ENCODE measurements at places on chromosomes 7 and 10.

- DNase-seq = no peak
These were observed 1.7 kb downstream of the SH2B2 start for GRCh38 chr7:102288285-102288930.

DNA sequence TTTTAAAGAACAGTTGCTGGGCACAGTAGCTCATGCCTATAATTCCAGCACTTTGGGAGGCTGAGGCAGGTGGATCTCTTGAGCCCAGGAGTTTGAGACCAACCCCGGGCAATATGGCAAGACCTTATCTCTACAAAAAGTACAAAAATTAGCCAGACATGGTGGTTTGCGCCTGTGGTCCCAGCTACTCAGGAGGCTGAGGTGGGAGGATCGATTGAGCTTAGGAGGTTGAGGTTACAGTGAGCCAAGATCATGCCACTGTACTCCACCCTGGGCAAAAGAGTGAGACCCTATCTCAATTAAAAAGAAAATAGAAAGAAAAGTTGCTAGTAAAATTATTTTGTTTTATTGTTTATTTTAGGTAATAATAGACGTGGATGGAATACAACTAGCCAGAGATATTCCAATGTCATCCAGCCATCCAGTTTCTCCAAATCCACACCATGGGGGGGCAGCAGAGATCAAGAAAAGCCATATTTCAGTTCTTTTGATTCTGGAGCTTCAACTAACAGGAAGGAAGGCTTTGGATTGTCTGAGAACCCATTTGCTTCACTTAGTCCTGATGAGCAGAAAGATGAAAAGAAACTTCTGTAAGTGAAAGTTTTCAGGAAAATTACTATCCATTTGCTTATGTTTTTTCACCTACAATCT is 3.0 kb downstream of the NUP42 start:
- DNase-seq = peak; percentile 49

- DNase-seq = no peak
These were observed 83.9 kb downstream of the PIP4K2A start for GRCh38 chr10:22630234-22631174.

- DNase-seq = no peak
These were observed 9.6 kb downstream of the SAMD9L start for GRCh38 chr7:93138576-93138975.

GRCh38 chr7:149599636-149600206 is 102.1 kb upstream of the ZNF746 start:
- no peak for DNase-seq

GRCh38 chr10:128867210-128867609 is 599.8 kb upstream of the MGMT start:
- DNase-seq = no peak

DNA sequence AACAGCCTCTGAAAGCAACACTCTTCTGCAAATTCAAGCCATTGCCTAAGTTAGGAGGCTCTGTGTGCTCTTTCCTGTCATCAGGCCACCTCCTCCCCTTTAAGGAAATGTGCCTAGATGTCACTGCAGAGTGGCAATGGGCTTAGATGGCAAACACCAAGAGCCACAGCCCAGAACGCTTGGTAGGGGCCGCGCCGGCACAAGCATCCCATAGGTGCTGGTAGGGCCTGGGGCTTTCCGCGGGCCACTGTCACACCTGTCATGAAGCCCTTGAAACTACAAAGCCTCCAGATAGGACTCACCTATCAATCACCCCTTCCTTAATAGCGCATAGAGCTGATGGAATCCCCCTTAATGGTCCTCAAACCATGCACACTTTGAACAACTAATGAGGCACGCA is 299.9 kb downstream of the GRID1 start:
- DNase-seq = no peak

- no peak for DNase-seq
These were observed 332.0 kb upstream of the FZD1 start for GRCh38 chr7:90931986-90932916.

- no peak for DNase-seq
These were observed 92.4 kb downstream of the CXCL12 start for GRCh38 chr10:44292390-44293002.

DNA sequence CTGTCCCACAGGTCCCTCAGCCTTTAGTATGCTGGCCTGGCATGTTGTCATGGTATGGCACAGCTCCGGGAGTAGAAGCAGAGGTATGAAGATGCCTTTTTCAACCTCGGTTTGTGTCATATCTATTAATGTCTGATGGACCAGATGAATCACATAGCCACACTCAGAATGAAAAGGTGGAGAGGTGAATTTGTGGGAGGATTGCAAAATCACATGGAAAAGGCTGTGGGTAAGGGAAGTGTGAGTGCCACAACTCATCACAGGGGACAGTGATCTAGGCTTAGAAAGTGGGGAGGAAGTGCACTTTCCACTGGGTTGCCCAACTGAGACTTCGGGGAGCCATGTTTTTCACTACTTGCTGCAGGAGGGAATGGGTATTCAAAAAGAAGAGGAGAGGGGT is 190.7 kb downstream of the WDR11 start:
- DNase-seq = no peak

DNA sequence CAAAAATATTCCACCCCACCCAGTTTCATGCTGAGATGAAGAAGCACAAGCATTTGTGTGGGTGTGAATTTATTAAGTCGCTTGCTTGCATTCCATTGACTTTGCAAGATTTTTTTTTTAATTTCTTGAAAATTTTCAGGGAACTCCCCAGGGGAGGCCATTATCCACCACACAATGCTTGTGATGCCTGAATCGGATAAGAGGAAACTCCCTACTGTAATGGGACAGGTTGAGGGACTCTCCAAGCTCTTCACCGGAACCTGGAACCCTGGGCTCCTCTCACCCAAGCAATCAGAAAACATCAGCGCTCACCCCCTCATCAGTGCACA is 153.6 kb upstream of the ZMIZ1 start:
- no peak for DNase-seq

DNA sequence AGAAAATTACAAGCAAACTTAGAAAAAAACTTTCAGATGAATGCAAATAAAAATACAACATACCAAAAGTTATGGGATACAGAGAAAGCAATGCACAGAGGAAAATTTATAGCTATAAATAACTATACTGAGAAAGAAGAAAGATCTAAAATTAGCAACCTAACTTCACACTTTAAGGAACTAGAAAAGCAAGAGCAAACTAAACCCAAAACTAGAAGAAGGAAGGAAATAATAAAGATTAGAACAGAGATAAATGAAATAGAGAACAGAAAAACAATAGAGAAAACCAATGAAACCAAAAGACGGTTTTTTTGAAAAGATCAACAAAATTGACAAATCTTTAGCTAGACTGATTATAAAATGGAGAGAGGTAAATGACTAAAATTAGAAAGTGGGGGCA is 9.6 kb upstream of the STRA8 start:
- no peak for DNase-seq

DNA sequence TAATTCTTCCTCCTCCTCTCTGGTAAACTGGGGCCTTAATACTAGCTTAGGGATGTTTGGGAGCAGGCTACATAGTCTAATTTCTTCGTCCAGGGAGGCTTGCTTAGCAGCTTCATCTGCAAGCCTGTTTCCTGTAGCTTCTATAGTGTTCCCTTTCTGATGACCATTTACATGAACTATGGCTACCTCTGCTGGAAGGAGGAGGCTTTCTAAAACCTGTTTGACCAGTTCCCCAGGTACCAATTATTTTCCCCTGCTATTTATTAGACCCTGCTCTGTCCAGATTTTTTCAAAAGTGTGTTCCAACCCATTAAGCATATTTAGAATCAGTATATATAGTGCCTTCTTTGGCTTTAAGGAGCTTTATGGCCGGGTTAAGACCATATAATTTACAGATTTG is 38.8 kb upstream of the DNAH11 start:
- no peak for DNase-seq

- no peak for DNase-seq
These were observed 47.3 kb upstream of the PIP4K2A start for GRCh38 chr10:22761569-22762220.

GRCh38 chr7:20894806-20895205 is 108.1 kb upstream of the SP8 start:
- no peak for DNase-seq

DNA sequence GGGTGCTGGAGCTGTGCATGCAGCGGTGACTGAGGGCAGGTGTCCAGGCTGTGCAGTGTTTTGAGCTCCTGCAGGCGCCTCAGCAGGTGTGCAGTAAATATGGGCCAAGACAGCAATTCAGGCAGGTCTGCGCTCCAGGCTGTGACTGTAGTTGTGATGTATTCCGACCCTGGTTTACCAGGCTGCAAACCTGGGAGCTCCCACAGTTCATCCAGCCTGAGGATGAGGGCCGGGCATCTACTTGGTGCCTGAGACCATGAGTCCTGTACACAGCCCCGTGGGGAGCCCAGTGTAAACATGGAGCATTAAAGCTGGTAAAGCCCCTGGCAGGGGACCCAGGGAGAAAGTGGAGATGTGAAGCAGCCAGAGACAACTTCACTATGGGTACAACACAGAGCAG is 82.8 kb downstream of the VOPP1 start:
- DNase-seq = no peak

GRCh38 chr10:68665841-68666240 is 55.2 kb upstream of the CCAR1 start:
- DNase-seq = no peak

- no peak for DNase-seq
These were observed 3.2 kb downstream of the GPC2 start for GRCh38 chr7:100173806-100174495.

DNA sequence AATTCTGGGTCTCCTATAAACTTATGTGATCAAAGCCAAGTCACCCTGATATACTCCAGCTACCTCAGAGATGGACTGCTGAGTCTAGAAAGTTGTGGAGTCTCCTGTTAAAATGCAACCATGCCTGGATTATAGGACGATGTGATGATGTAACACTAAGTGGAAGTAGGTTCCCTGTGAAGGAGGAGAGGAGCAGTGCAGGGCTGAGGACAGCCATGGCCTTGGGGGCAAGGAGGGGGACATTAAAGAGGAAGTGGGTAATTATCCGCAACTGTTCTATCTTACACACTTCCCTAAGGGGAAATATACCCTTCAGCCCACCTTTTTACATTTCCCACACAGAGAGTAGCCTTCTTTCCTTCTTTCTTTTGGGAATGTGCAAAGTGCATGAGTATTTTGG is 63.8 kb downstream of the MTPN start:
- no peak for DNase-seq

- DNase-seq = no peak
These were observed 6.3 kb downstream of the ZNF394 start for GRCh38 chr7:99493823-99494222.

- no peak for DNase-seq
These were observed 217.0 kb downstream of the CREB5 start for GRCh38 chr7:28629216-28629842.

DNA sequence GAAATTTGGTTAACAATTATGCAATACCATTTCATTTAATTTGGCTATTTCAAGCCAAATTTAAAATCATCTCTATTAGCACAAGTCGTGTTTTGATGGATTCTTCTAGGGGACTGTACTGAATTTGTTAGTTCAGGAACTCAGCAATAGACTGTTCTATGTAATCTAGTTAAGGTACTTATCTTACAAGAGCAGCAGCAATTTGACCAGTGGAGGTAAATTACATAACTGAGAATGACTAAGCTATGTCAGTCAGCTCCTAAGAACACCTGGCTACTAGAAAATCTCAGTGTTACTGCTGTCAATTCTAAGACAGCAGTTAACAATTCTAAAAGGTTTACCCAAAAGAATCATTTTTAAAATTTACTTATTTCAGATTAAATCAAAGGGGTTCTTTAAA is 513.9 kb upstream of the ZWINT start:
- no peak for DNase-seq

GRCh38 chr10:118251791-118252190 is 90.3 kb downstream of the FAM204A start:
- DNase-seq = no peak

DNA sequence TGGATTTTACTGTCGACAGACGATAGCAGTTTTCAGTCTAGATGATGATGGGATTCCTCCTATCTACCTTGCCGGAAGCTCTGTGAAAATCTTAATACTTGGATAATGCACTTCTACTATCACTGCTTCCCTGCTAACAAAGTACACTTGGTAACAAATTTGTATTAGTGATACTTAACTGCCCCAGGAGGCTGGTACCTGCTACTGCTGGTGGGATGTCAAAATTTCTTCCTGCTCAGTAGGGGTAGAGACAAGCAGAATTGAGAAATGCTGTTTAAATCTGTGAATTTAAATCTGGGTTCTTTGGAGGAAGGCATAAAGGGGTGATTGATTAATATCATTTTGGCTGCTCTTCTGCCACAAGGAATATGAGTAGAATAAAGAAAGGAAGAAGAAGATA is 99.8 kb upstream of the STRIP2 start:
- no peak for DNase-seq

GRCh38 chr10:102679596-102679995 is 34.6 kb downstream of the ARL3 start:
- no peak for DNase-seq

DNA sequence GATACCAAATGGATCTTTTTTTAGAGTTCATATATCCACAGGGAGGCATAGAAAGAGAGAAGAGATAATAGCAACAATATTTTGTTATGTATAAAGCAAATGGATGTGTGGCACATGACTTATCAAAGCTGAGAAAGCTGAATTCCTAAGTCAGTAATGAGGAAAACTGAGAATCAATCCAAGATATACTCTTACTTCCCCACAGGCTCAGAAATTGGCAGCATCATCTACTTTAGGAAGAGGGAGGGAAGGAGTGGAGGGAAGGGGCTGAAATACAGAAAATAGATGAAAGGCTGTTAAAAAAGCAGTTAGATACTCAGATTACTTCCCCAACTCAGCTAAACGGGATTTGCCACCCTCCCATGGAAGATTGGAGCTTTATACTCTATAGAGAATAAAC is 63.5 kb downstream of the SRI start:
- DNase-seq = no peak

GRCh38 chr7:108861071-108861470 is 291.4 kb downstream of the DNAJB9 start:
- no peak for DNase-seq

- DNase-seq = no peak
These were observed 186.8 kb downstream of the MACC1 start for GRCh38 chr7:20030417-20030816.

GRCh38 chr7:127654404-127655394 is 2.7 kb downstream of the SND1 start:
- no peak for DNase-seq

DNA sequence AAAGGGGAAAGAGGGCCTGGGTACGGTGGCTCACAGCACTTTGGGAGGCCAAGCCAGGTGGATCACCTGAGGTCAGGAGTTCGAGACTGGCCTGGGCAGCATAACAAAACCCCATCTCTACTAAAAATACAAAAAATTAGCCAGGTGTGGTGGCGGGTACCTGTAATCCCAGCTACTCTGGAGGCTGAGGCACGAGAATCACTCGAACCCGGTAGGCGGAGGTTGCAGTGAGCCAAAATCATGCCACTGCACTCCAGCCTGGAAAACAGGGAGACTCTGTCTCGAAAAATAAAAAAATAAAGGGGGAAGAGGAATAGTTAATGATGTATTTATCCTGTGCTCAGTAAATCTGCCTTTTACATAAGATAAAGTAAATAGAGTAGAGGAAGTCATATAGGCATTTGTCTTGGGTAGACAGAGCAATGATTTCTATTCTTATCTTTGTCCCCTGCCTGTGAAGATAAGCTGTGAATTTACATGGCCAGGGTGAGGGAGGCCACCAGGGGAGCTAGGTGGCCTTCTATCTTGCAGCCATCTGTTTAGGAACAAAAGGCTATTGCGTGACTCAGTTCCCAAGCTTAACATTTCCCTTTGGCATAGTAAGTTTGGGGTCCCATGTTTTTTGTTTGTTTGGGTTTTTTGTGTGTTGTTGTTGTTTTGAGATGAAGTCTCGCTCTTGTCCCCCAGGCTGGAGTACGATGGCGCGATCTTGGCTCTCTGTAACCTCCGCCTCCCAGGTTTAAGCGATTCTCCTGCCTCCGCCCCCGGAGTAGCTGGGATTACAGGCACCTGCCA is 73.2 kb upstream of the GTF2I start:
- no peak for DNase-seq
